ENCODE measurements at places on chromosomes 5 and 9.

GRCh38 chr9:112175796-112176315 is 759 bp upstream of the SUSD1 start:
- peaks cover 23% of the 10 kb centered on the region for H3K4me1 ChIP-seq
- DNase-seq: no peak
- peak overlapping the region; percentile 86 for H3K4me3 ChIP-seq
- no peaks in the 10 kb centered on the region for H3K36me3 ChIP-seq
- no peaks in the 10 kb centered on the region for H3K27me3 ChIP-seq

DNA sequence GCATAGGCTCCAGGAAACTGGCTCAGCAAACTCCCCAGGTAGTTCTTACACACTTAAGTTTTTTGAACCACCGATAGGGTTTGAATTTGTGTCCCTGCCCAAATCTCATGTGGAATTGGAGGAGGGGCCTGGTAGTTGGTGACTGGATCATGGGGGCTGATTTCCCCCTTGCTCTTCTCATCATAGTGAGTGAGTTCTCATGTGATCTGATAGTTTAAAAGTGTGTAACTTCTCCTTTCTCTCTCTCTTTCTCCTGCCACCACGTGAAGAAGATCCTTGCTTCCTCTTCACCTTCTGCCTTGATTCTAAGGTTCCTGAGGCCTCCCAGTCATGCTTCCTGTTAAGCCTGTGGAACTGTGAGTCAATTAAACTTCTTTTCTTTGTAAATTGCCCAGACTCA is 22.4 kb upstream of the HACD4 start:
- H3K27ac ChIP-seq: no peak overlapping the region
- H3K27me3 ChIP-seq: no peaks in the 10 kb centered on the region
- H3K36me3 ChIP-seq: no peaks in the 10 kb centered on the region

DNA sequence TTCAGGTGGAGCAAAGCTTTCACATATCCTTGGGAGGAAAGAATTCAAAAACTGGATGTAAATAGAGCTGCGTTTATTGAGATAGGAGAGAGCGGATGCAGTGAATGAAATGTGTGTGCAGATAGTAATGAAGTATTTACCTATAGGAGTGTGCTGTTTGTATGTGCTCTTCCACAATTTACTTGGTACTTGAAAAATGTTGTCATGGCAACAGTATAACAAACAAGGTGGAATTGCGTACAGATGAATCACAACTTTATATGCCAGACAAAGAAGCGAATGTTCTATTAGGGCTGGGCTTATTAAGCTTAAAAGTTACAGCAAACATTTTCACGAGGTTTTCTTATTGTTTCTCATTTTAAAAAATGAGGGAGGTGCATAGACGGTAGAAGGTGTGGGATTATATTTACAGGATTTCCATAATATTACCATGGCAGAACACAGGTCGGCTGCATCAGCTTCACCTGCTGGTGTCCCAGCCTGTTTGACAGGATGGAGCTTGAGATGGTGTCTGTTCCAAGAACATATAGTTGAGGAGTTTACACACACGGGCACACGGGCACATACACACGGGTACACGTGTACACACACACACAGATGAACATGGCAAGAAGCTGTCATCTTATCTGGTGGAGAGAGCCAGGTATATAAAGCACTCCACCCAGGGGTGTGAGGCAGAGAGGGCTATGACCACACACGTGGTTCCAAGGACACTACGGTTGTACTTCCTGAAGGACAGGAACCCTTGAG is 155.7 kb downstream of the RMI1 start:
- H3K27me3 ChIP-seq: no peaks in the 10 kb centered on the region
- peaks cover 16% of the 10 kb centered on the region for H3K4me1 ChIP-seq
- H3K36me3 ChIP-seq: no peaks in the 10 kb centered on the region

GRCh38 chr5:179497636-179498340 is 52.6 kb upstream of the RUFY1 start:
- no peaks in the 10 kb centered on the region for H3K27me3 ChIP-seq
- no peaks in the 10 kb centered on the region for H3K36me3 ChIP-seq
- no peak for DNase-seq

- H3K36me3 ChIP-seq: no peaks in the 10 kb centered on the region
- H3K27ac ChIP-seq: no peak overlapping the region
- peaks cover 5% of the 10 kb centered on the region for H3K4me1 ChIP-seq
- no peak for DNase-seq
Measured at GRCh38 chr5:44402084-44402483, 12.9 kb upstream of the FGF10 start.

DNA sequence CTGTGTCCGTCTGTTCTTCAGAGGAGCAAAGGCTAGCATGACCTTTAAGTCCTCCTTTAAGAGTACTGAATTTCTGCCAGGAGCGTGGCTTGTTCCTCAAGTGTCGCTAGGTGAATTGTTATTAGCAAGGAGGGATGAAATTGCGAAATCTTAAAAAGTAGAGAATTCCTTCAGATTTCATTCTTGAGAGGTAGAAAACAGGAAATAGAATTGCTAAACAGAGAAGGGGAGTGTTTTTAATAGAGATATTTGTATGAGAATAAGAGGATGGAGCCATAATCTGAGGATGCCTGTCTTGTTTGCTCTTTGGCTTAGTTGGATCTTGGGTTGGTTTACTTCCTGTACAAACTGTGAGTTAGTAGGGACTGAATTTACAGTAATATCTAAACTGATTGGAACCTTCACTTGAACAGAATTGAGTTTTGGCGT is 39.2 kb downstream of the EXOSC2 start:
- H3K27ac ChIP-seq: no peak overlapping the region
- no peaks in the 10 kb centered on the region for H3K36me3 ChIP-seq
- no peaks in the 10 kb centered on the region for H3K27me3 ChIP-seq
- DNase-seq: no peak
- peaks cover 8% of the 10 kb centered on the region for H3K4me1 ChIP-seq
- H3K4me3 ChIP-seq: no peak overlapping the region

GRCh38 chr5:426392-426976 is 16.5 kb upstream of the EXOC3 start:
- H3K27ac ChIP-seq: no peak overlapping the region
- H3K4me3 ChIP-seq: no peak overlapping the region
- H3K4me1 ChIP-seq: peaks cover 16% of the 10 kb centered on the region
- H3K36me3 ChIP-seq: no peaks in the 10 kb centered on the region

- H3K4me1 ChIP-seq: no peaks in the 10 kb centered on the region
- no peaks in the 10 kb centered on the region for H3K27me3 ChIP-seq
- H3K36me3 ChIP-seq: no peaks in the 10 kb centered on the region
- DNase-seq: no peak
- no peak overlapping the region for H3K4me3 ChIP-seq
Measured at GRCh38 chr5:95406426-95407090, 15.4 kb downstream of the FAM81B start.
